NCI-H1930 (cell line): ENCODE measurements at places on chromosomes 2 and 18.
A peak's percentile ranks its signal among the peaks of the same experiment; 100 is the strongest.

DNA sequence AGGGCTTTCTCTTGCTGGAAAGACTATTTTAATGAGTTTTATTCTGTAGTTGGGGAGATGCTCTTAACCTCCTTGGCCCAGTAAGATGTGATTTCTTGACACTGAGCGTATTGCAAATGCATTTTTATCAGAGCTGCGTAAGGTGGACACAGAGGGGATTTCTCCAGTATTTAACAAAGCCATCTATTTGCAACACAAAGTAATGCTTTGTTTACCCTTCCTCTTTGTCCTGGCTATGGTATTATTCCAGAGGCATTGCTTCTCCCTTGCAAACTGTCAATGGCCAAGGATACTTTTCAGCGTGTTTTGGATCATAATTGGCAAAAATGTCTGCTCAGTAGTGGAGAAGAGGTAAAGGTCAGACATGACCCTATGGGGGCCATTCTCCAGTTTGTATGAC, 90.8 kb upstream of the PIK3C3 start:
- DNase-seq, result no peak

GRCh38 chr2:29000956-29001355, 19.9 kb downstream of the TOGARAM2 start:
- no peak for DNase-seq

GRCh38 chr18:45197526-45197970, 417.7 kb upstream of the SLC14A2 start:
- DNase-seq, result no peak

DNA sequence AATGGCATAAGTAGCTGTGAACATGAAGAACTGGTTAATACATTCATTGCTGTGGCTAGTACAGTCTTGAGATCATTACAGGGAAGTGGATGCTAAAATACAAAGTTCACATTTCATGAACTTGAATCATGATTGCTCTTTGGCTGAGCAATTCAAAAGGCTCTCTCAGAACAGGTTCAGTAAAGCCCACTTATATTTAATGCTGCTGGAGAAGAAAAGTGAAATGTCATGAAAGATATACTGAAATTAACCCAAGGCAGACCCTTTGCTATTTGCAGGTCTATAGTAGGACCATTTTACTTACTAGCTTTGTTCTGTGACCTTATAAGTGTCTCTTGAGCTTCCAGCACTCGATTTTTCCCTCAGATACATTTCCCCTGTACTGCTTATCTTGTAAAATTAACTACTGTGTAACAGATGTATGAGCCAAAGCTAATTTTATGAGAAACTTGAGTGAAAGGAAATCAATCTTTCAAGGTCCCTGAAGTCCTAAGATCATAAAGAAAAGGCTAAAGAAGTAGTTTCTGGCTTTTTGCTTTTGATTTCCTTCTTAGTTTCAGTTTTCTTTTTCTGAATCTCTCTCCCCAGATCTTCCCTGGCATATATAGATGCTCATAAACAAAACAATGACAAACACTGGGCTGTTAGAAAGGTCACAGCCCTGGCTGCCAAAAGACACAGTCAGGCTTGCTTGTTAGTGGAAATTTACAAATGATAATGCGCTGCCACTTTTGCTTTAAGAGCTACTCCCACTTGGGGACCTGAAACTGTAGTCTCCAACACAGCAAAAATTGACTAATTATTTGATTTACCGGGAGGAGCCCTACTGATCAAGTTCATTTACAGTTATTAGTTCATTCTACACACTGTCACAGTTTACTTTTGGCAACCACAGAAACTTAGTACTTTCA, 132.7 kb upstream of the XPO1 start:
- no peak for DNase-seq

GRCh38 chr2:62499430-62500060, 6.5 kb downstream of the TMEM17 start:
- DNase-seq, result no peak

DNA sequence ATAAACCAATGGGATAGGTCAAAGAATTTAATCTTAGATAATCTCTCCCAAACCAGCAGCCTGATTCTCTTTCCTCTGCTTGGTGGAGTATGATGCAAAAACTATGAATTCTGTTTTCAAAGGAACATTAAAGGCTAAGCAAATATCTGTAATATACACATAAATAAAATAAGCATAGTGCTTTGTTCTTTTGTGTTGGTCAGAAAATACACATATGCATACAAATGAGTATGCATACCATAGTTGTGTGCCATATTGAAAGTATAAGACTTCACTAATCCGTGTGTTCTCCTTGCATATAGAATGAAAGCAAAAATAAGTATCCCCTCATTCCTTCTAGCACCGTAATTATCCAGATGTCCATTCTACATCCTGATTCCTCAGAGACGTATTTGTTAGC, 1949.7 kb upstream of the CELF4 start:
- DNase-seq, result no peak

DNA sequence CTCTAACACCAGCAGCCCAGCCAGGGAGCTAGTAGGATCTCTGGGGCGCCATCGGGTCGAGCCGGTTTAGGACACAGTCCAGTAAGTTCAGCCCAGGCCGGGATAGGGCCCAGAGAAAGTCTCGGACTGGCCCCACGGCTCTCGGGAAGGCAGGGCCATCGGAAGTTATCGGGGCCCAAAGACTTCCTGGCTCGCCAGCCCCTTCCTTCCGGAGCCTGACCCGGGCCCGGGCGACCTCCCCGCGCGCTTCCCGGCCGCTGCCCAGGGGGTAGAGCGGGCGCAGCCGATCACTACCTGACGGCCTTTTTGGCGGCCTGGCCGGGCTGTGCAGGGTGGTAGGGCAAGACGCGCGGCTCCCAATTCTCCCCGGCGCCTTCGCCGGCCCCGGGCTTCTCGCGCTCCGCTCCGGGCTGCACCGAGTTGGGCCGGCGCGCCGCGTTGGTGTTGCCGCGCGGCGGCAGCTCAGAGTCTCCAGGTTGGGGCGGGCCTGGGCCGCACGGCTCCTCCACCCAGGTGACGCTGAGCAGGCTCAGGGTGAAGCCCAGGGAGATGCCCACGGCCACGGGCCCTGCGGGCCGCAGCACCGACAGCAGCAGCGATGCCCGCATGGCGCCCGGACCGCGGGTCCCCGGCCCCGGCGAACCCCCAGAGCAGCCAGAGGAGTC, 546 bp downstream of the CHPF start:
- DNase-seq, result no peak

DNA sequence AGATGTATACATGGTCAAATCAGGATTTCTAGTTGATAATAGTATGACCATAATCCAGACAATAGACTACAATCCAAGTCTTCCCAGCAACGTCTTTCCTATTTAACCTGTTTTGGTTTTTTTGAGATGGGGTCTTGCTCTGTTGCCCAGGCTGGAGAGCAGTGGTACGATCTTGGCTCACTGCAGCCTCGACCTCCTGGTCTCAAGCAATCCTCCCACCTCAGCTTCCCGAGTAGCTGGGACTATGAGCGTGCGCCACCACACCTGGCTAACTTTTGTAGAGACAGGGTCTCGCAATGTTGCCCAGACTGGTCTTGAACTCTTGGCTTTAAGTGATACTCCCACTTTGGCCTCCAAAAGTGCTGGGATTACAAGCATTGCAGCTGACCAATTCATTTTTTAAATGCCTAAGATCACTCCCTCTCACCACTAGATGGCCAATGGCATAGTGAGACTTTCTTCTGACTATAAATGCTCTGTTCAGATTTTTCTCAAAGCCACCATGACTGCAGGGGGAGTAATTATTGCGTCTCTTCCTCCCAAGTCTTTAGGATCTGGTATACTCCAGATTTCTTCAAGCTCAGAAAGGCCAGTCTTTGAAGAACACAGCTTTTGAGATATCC, 47.6 kb downstream of the HNRNPLL start:
- DNase-seq, result no peak

- no peak for DNase-seq
Measured at GRCh38 chr2:169110419-169110818, 41.1 kb downstream of the DHRS9 start.

DNA sequence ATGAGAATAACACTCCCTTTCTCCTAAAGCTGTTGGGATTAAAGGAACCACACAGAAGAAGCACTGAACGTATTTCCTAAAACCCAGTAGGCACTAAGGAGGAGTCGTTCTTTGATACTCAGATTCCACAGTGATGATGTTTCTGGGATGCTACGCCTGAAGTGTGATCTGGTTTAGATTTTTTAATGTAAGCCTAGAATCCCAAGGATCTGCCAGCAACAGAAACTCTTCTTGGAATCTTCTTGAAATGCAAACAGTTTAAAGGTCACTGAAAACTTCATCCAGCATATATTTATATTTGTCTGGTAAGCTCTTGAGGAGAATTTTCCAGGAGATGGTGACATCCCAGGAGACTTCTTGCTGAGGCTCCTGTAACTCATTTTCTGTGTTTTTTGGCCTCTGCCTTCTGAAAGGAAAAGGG, 247.6 kb upstream of the TRIB2 start:
- DNase-seq, result no peak

GRCh38 chr2:47054868-47055267, 100.2 kb downstream of the STPG4 start:
- no peak for DNase-seq

DNA sequence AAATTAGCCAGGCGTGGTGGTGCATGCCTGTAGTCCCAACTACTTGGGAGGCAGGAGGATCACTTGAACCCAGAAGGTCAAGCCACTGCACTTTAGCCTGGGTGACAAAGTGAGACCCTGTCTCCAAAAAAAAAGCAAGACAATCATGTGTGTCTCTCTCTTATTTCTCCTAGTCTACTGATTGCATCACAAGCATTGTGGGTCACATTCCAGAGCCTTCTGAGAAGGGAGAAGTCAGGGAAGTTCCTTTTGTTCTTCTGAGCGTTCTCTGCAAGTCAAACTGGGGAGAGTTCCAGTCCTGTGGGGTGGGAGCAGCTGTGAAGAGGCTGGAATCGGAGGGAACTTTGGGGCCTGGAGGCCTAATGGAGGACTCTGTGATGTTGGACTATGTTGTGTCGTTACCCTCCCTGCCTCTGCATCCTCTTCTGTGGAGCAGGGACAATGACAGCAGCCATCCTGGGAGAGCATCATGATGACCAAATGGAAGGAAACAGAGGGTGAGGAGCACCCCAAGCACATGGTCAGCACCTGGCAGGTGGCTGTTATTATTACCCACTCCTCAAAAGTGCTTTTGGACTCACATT, 115.4 kb downstream of the MRO start:
- no peak for DNase-seq

DNA sequence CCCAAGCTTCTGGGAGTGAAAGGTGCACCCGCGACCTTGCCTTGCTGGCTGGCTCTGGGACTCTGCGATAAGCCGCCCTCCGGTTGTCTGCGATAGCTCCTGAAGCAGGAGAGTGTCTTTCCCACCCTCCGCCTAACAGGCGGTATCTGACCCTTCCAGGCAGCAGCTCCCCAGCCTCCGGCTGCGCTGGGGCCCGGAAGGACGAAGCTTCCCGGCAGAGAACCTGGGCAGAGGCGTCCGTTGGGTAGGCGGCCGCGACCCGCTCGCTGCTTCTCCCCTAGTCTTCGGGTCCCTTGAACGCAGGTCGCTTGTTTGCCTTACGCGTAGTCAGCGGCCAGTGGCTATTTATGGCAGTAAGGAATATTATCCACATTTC, 446 bp upstream of the RHBDD1 start:
- peak; percentile 42 for DNase-seq

DNA sequence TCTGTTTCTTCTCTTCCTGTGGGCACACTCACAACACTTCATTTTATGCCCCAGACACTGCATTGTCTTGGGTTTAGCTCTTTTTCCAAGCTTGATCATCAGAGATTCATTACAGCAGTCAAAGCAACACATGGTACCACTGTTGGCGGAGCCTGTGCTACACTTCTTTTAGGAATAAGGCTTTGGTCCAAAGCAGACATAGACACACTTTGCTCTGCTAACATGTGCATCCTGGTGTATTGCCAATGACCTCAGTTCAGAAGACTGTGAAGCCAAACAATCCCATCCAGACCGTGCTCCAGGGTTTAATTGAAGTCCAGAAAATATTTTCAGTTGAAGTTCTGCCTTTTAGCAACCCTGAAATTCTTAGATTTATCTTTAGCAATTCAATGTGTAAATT, 354.6 kb upstream of the RAB12 start:
- DNase-seq, result no peak

GRCh38 chr2:219680958-219681693, 53.7 kb downstream of the SLC4A3 start:
- DNase-seq, result no peak

DNA sequence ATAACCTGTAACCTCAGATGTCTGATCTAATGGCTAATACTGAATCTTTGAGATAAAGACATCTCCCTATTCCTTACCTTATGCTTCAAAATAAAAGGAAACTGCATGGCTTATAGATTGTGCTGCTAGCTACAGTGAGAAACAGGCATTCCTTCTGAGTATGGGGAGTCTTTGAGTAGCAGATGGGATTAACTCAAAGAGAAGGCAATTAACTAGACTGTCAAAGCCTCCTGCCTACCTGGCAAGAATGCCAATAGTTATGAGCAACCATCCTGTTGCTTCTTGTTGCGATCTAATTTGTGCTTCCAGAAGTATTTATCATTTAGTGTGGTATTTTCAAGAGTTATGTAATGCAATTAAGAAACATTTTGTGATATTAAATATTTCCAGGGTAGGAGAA, 660.0 kb upstream of the TMEFF2 start:
- no peak for DNase-seq
